Cardiac muscle cell (in vitro differentiated cells and primary cell): ENCODE measurements at places on chromosomes 13 and 19. TPM values are rescaled to one million over a fixed set of nuclear protein-coding genes. Genes with fewer than 3 reads are reported as not detected.

Gene ADGRE2
- total RNA-seq, result 0.09 TPM in 1 of 2 replicates, not detected in the other

Gene SAMD4B
- total RNA-seq, result 158 and 183 TPM in 2 replicates

Gene PLIN5
- total RNA-seq, result 4.5 and 10.1 TPM in 2 replicates

Gene ZNF426
- 13.9 and 16.2 TPM in 2 replicates for total RNA-seq

Gene FCHO1
- total RNA-seq, result 1.8 and 3.1 TPM in 2 replicates

Gene IRF2BP1
- total RNA-seq, result 59.6 and 71.8 TPM in 2 replicates

Gene IL4I1
- total RNA-seq, result 0.63 TPM in 1 of 2 replicates, not detected in the other

Gene SPACA4
- not detected in 2 replicates for total RNA-seq

Gene SBNO2
- 23.0 and 28.5 TPM in 2 replicates for total RNA-seq

Gene IL27RA
- total RNA-seq, result 4.6 and 7.1 TPM in 2 replicates

Gene SSC5D
- 0.32 and 0.89 TPM in 2 replicates for total RNA-seq

Gene CACNG8
- 0.77 and 1.4 TPM in 2 replicates for total RNA-seq

Gene KLK14
- 0.24 TPM in 1 of 2 replicates, not detected in the other for total RNA-seq

Gene CPT1C
- total RNA-seq, result 29.0 and 33.8 TPM in 2 replicates

Gene SLC6A16
- total RNA-seq, result 1.6 and 2.8 TPM in 2 replicates

Gene WDR87
- not detected in 2 replicates for total RNA-seq

Gene NAT14
- 56.5 and 78.7 TPM in 2 replicates for total RNA-seq

Gene CEACAM4
- total RNA-seq, result not detected in 2 replicates

Gene PPM1N
- total RNA-seq, result 1.3 and 2.9 TPM in 2 replicates

Gene MYO1F
- 0.03 and 0.18 TPM in 2 replicates for total RNA-seq

Gene LGALS4
- total RNA-seq, result 0.46 and 1.0 TPM in 2 replicates

Gene CD177
- total RNA-seq, result not detected in 2 replicates

Gene ERCC1
- 120 and 164 TPM in 2 replicates for total RNA-seq

Gene IZUMO1
- not detected in 2 replicates for total RNA-seq

Gene DCT
- total RNA-seq, result 0.18 TPM in 2 replicates

Gene C1QTNF9
- 0.12 TPM in 1 of 2 replicates, not detected in the other for total RNA-seq

Gene EVI5L
- total RNA-seq, result 41.9 and 48.6 TPM in 2 replicates

Gene KCTD12
- total RNA-seq, result 194 and 242 TPM in 2 replicates

Gene SIGLEC12
- not detected in 2 replicates for total RNA-seq

Gene PTH2
- 2.8 and 6.2 TPM in 2 replicates for total RNA-seq

Gene KCNK6
- 1.5 and 1.8 TPM in 2 replicates for total RNA-seq

Gene SOHLH2
- total RNA-seq, result 1.6 and 7.0 TPM in 2 replicates

Gene HPN
- total RNA-seq, result 12.9 and 36.2 TPM in 2 replicates

Gene TNNI3
- total RNA-seq, result 64.5 and 78.6 TPM in 2 replicates

Gene TMC4
- total RNA-seq, result 0.74 and 1.2 TPM in 2 replicates

Gene S1PR2
- total RNA-seq, result 5.7 and 7.7 TPM in 2 replicates

Gene CKM
- total RNA-seq, result 406 and 481 TPM in 2 replicates

Gene POU2F2
- total RNA-seq, result not detected in 2 replicates

Gene GIPR
- 10.8 and 23.6 TPM in 2 replicates for total RNA-seq

Gene BRSK1
- total RNA-seq, result 34.4 and 34.7 TPM in 2 replicates

Gene KLK15
- total RNA-seq, result not detected in 2 replicates

Gene ZNF90
- 6.8 and 11.1 TPM in 2 replicates for total RNA-seq

Gene ADM5
- total RNA-seq, result 3.6 and 5.1 TPM in 2 replicates

Gene FOSB
- total RNA-seq, result 0.88 and 4.5 TPM in 2 replicates

Gene GYS1
- total RNA-seq, result 155 and 165 TPM in 2 replicates

Gene KLHL1
- not detected in 2 replicates for total RNA-seq

Gene IGFL1
- total RNA-seq, result not detected in 2 replicates

Gene PRODH2
- total RNA-seq, result 0.09 TPM in 1 of 2 replicates, not detected in the other
